ENCODE measurements at places on chromosomes 2 and 18.
A peak's percentile ranks its signal among the peaks of the same experiment; 100 is the strongest.

DNA sequence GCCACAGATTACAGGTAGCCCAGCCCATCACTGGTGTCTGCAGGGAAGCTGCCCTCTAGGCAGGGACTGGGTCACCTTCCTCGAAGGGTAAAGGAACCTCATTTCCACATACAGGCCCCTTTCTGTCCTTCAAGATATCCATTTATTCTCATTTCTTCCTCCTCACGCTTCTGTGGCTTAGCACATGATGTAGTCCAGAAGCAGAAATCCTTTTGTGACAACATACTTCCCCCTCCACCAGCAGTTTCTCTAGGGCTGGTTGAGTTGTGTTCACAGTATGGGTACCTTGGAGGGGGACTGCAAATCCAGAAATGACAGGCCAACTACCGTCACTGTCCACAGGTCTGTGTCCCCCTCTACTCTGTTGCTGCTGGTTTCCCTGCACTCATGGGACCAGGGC lies 364.9 kb downstream of the ANAPC1 start:
- no peak for DNase-seq

GRCh38 chr18:48455555-48456478 lies 46.6 kb upstream of the ZBTB7C start:
- DNase-seq: no peak

DNA sequence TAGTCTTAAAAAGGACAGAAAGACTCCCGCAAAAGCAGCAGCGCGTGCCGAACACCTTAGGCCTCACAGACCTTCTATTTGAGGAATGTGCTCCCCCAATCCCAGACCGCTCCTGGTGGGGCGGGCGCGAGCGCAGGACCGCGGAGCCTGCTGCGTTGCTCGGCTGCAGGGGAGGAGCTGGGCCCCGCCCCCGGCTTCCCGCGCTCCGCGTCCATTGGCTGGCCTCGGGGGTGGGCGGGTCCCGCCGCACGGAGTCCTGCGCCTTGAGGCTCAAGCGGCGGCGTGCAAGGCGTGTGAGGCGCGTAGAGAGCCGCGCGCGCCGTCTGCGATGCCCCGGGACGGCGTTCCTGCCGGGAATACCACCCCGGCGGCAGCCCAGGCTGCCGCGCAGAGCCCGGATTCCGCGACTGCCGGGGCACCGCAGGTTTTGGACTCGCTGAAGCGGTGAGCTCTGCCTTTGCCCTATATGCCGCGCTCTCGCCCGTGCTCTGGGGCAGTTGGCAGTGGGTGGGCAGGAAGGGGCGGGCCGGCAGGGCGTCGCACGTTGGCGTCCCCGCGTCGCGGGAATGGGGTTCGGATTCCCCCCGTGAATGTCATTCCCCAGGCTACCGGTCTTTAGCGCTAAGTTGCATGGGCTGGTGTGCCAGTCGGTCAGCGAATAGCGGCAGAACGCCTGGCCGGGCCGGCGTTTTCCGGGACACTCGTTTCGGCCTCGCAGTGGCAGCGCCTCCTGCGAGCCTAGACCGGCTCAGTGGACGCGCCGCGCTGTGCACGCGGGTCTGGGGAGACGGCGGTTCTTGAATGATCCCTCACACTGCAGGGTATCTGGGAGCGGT lies 49.6 kb upstream of the PAIP2B start:
- DNase-seq: peak; percentile 85

GRCh38 chr18:26002375-26002910 lies 88.0 kb downstream of the SS18 start:
- DNase-seq: no peak

- no peak for DNase-seq
These were observed 340.2 kb downstream of the CMPK2 start for GRCh38 chr2:6525475-6525964.

GRCh38 chr2:9655441-9656269 lies 24.9 kb upstream of the YWHAQ start:
- no peak for DNase-seq

- no peak for DNase-seq
These were observed 515 bp upstream of the PLEKHB2 start for GRCh38 chr2:131104487-131105155.

GRCh38 chr18:77021075-77021474 lies 111.5 kb downstream of the MBP start:
- DNase-seq: no peak

- DNase-seq: no peak
These were observed 86.5 kb upstream of the ACAA2 start for GRCh38 chr18:49899657-49900330.

DNA sequence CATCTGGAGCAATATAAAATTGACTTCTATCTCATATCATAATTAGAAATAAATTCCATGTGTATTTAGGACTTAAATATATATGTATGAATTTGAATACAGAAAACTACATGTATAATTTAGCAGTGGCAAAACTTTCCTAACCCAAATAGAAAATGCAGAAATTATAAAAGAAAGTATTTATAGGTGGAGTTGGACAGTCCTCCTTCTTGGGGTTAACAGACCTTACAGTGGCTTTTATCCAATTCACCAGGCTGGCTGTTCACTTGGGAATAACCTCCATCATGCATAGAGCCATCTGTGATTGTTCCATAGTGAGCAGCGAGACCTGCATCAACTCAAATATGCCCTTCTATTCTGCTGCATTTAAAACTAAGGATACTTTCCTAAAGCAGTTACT lies 8.3 kb downstream of the DDX1 start:
- no peak for DNase-seq

DNA sequence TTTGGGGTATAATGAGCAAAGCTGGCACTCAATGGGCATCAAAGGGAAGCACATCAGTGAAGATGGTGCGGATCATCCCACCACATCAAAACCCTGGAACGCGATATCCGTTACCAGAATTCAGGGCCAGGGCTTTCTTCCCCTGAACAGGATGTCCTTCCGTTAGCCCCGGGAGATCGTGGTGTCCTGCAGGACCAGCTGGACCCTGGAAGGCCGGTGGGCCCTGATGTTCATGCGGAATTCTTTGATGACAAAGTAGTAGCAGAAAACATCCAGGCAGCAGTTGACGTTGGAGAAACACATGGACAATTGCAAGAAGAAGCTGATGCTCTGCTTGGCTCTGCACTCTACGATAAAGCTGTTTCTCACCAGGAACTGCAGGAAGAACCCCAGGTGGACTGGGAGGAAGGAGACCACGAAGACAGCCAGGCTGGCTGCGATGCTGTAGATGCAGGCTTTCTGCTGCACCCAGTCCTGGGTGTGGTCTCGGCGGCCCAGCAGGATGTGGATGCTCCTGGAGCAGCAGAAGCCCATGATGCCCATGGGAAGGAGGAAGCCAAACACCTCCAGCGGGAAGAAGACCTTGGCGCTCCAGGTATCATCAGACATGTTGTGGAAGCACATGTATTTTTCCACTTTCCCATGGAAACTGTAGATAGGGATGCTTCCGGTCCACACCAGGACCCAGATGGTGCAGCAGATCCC lies 15.0 kb downstream of the GPR55 start:
- no peak for DNase-seq

DNA sequence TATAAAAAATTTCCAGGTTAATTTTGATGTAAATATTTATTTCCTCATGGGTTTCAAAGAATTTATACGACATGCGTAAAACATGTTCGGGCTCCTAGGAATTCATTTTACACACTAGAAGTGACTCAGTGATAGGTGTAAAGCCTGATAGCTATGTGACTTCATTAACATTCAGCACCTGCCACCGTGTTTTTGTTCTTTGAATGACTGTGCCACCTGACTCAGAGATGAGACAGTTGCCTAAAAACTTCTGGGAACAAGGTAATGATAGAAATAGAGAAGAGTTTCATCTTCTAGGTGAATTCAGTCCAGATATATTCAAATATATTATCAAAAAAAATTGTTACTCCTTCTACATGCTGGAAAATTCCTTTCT lies 10.0 kb downstream of the IL1R2 start:
- DNase-seq: no peak

GRCh38 chr18:6039055-6039454 lies 143.7 kb upstream of the TMEM200C start:
- no peak for DNase-seq

GRCh38 chr2:32010670-32011484 lies at the start of gene MEMO1:
TSS of gene MEMO1 (minus strand) at chr2:32011008. CDS start at chr2:32010247, 761 bp downstream.
- peak; percentile 96 for DNase-seq

- no peak for DNase-seq
These were observed 206.1 kb downstream of the TFCP2L1 start for GRCh38 chr2:121078899-121079298.

DNA sequence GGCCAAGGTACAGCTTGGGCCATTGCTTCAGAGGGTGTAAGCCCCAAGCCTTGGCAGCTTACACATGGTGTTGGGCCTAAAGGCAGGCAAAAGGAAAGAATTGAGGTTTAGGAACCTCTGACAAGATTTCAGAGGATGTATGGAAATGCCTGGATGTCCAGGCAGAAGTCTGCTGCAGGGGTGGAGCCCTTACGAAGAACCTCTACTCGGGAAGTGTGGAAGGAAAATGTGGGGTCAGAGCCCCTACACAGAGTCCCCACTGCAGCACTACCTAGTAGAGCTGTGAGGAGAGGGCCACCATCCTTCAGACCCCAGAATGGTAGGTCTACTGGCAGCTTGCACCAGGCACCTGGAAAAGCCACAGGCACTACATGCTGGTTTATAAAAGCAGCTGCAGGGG lies 124.2 kb downstream of the RPIA start:
- DNase-seq: no peak

GRCh38 chr2:213145715-213146242 lies 5.6 kb downstream of the IKZF2 start:
- no peak for DNase-seq

DNA sequence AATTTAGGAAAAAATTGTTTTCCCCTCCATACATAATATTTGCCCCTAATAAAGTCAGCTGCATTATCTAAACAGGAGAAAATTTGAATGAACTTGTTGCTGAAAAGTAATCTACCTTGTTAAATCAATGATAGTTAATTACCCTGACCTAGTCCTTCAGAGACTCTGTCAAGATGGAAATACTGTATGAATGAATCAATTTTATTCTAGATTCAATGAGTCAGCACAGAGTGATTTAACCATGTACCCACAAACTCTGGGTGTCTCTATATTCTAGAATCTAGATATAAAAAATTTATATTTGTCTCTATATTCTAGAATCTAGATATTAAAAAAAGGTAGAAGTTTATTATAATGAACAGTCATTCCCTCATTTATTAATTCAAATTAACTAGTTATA lies 36.2 kb downstream of the NDUFAF7 start:
- no peak for DNase-seq

DNA sequence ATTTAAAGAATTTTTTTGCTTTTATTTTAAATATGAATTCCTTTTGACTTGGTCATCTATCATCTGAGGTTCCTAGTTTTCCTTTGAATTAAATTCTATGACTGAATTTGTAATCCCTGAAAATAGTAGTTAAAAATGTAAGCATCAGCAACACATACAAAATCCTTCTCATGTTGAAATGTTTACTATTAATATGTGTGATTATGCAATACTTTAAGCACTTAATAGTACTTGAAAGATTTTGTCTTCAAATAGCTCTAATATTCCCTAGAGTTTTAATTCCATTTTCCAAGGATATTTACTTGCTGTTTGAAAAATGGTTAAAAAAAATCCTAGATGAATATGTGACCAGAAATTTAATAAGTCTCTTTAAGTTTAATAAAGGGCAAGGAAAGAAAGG lies 26.6 kb upstream of the SPATS2L start:
- no peak for DNase-seq

DNA sequence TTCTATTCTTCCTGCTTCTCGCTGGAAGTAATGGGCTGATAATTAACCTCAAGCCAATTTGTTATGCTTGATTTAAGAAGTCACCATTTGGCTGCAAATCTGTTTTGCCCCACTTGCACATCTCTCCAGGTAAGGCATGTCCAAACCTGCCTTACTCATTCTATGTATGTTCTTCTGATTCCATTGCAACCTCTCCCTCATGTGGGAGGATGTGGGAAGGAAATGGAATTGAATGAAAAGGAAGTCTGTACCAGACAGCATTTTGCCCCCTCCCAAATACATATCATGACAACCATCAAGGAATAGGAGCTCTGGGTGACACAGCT lies 131.7 kb downstream of the NRP2 start:
- no peak for DNase-seq

DNA sequence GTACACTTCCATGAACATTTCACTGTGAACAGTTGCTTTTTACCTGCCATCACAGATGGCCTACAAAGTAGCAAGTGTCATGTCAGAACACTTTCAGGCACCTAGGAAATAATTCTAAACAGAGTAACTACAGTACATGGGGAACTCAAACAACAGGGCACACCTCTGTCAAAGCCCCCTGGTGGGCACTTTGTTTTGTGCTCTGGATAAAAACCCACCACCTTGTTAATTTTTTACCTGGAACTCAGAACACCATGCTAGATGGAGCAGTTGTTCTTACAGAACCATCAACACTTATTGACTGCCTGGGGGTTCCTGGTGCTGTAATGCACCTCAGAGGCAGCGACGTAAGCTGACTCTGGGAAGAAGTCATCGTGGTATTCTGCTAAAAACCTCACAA lies 2.3 kb downstream of the MSL3B start:
- no peak for DNase-seq

- no peak for DNase-seq
These were observed 32.7 kb downstream of the SPIRE1 start for GRCh38 chr18:12625241-12625640.

DNA sequence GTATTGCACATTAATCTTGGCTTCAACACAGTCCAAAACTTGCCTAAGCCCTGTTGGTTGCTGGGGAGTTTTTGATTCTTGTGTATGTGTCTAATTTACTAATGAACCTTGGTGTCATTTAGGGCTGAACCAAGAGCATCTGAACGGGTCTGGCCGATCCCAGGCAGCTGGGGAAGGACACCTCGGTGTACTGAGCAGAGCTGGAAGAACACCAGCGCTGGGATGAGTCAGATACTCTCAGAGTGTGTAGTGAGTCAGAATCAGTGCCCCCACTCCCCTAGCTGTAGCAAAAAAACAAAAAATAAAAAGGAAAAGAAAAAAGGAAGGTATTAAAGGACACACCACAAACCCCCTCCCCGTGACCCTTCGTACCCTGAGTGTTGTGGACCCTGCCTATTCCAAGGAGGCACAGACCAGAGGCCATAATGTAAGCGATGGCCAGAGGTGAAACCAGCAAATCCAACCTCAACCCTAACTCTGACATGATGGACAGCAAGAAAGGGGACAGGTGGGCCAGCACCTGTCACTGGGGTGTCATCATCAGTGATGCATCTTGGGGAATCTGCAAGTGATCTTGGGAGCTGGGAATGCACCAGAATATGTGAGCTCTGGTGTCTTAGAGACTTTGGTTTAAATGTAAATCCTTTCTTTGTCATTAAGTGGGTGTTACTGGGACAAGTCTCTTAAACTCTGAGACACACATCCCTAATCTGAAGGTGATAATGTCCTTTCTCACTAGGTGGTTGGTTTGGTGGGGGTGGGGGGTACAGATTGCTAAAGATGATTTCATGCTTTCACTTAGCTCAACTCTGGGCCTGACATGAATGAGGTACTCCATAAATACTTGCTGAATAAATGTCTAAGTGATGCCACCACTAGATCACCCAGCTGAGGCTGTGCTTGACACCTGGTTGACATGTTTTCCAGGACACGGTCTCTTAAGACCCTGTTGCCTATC lies 34.2 kb upstream of the NCOA1 start:
- no peak for DNase-seq
